ENCODE measurements at places on chromosomes 11 and 22. TPM values are rescaled to one million over a fixed set of nuclear protein-coding genes. Genes with fewer than 3 reads are reported as not detected.

DNA sequence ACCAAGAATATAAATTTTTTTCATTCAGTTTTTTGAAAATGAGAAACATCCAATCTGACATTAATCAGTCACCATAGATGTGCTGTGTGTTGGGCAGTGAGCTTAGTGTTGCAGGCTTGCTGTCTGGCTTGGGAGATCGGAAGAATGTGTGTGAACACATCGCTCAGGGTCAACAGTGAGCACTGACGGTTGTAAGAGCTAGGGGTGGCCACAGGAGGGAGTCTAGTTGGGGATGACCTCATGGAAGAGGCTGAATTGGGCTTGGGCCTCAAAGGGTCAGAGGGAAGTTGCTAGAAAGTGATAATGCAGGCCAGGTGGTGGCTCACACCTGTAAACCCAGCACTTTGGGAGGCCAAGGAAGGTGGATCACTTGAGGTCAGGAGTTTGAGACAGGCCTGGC is 375.4 kb downstream of the DDX10 start:
- H3K27ac ChIP-seq = no peak overlapping the region
- H3K4me3 ChIP-seq = no peak overlapping the region
- no peaks in the 10 kb centered on the region for H3K4me1 ChIP-seq
- H3K36me3 ChIP-seq = no peaks in the 10 kb centered on the region
- DNase-seq = no peak
- no peaks in the 10 kb centered on the region for H3K27me3 ChIP-seq

- H3K36me3 ChIP-seq = no peaks in the 10 kb centered on the region
- H3K4me3 ChIP-seq = no peak overlapping the region
- peaks cover 40% of the 10 kb centered on the region for H3K27me3 ChIP-seq
Observed at GRCh38 chr11:2213384-2213842, 41.8 kb upstream of the TH start.

DNA sequence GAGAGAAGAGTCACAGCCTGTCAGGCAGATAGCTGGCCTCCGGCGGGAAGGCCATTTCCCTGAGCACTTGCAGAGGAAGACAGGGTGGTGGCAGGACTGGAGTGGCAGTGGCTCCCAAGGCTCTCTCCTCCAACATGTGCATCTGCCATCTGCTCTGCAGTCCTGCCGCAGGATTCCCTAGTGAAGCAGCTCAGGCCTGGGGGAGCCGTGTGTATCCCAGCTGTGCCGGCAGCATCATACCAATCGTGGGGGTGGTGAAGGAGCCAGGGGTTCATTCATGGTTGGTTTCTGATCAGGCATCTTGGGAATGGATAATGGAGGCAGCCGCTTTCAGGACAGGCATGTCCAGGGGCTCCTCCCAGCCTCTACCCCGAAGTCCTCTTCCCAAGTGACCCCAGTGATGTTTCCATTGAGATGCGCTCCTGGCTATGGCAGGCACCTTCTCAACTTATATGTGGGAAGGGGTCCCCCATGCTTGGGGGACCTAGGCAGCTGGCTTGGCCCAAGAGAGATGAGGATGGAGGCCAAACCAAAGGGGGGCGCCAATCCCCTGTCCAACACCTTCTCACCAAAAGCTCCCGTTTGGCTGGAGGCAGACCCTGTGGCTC is 6.1 kb downstream of the TAGLN start:
- H3K27ac ChIP-seq = peak overlapping the region; percentile 32
- H3K4me1 ChIP-seq = peaks cover 34% of the 10 kb centered on the region
- no peak for DNase-seq
- no peak overlapping the region for H3K4me3 ChIP-seq
- H3K36me3 ChIP-seq = peaks cover 45% of the 10 kb centered on the region
- no peaks in the 10 kb centered on the region for H3K27me3 ChIP-seq

GRCh38 chr11:33874433-33874832 is 17.4 kb downstream of the LMO2 start:
- H3K36me3 ChIP-seq = no peaks in the 10 kb centered on the region
- no peaks in the 10 kb centered on the region for H3K4me1 ChIP-seq
- no peak overlapping the region for H3K27ac ChIP-seq
- H3K4me3 ChIP-seq = no peak overlapping the region
- H3K27me3 ChIP-seq = peaks cover 63% of the 10 kb centered on the region

Gene SRRD
- polyA plus RNA-seq = 15.7 TPM

Gene PRG3
- not detected for polyA plus RNA-seq

DNA sequence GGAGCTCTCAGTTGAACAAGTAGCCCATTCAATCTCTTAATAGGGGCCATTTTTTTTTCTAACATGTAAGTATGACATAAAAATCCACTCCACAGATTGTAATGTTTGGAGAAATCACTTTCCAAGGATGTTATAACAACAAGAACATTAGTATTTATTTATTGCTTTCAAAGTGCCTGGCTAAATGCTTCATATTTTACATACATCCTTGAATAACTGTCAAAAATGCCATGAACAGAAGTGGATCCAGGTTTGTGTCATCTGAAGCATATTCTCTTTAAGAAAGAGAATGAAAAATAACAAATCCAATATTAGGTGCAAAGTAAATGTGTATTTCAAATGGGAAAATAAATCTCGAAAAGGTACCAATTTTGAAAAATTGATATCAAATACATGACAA is 344.0 kb upstream of the FAT3 start:
- no peaks in the 10 kb centered on the region for H3K4me1 ChIP-seq
- no peak overlapping the region for H3K27ac ChIP-seq
- H3K36me3 ChIP-seq = no peaks in the 10 kb centered on the region
- no peaks in the 10 kb centered on the region for H3K27me3 ChIP-seq

- no peaks in the 10 kb centered on the region for H3K4me1 ChIP-seq
- H3K27me3 ChIP-seq = no peaks in the 10 kb centered on the region
- no peak overlapping the region for H3K4me3 ChIP-seq
- no peak overlapping the region for H3K27ac ChIP-seq
- no peak for DNase-seq
Observed at GRCh38 chr11:77233011-77233410, 68.5 kb downstream of the GDPD4 start.

GRCh38 chr11:102829316-102830000 is 14.0 kb downstream of the MMP3 start:
- H3K36me3 ChIP-seq = no peaks in the 10 kb centered on the region
- H3K4me1 ChIP-seq = no peaks in the 10 kb centered on the region
- DNase-seq = no peak

Gene UPK3A
- not detected for polyA plus RNA-seq

Gene SEC14L3
- not detected for polyA plus RNA-seq

DNA sequence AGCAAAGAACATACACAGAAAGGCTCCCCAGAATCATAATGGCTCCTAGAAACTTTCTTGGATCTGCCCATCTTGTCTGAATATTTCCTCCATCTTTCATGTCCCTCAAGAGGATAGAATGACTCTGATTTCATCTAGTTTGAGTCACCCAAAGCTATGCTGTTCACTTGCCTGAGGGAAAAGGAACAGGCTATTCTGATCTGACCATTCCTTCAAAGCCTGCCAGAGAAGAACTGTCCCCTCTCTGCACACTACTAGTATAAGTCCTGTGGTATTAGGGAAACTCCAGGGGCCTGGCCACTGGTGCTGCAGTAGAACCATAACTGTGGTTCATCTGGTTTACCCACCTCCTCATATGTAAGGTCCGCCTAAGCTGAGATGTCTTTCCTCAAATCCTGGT is 2.4 kb upstream of the PATE1 start:
- no peaks in the 10 kb centered on the region for H3K4me1 ChIP-seq
- H3K27me3 ChIP-seq = peaks cover 1% of the 10 kb centered on the region
- no peak overlapping the region for H3K4me3 ChIP-seq
- no peak for DNase-seq
- H3K27ac ChIP-seq = no peak overlapping the region

Gene TST
- polyA plus RNA-seq = 37.7 TPM

All from IMR-90 (cell line).